ENCODE measurements at places on chromosomes 12 and 14.
A peak's percentile ranks its signal among the peaks of the same experiment; 100 is the strongest.

- no peak for DNase-seq
These were observed 26.6 kb downstream of the PXN start for GRCh38 chr12:120238839-120239445.

- no peak for DNase-seq
These were observed 31.5 kb downstream of the CFL2 start for GRCh38 chr14:34682787-34683321.

- DNase-seq = no peak
These were observed 51.2 kb downstream of the SVOP start for GRCh38 chr12:108969622-108970021.

- peak; percentile 12 for DNase-seq
These were observed at the start of gene PLEK2 for GRCh38 chr14:67411820-67412421. TSS of gene PLEK2 (minus strand) at chr14:67412165. CDS start at chr14:67412059, 106 bp downstream.

GRCh38 chr12:93603762-93604161 is 31.3 kb downstream of the SOCS2 start:
- DNase-seq = no peak

DNA sequence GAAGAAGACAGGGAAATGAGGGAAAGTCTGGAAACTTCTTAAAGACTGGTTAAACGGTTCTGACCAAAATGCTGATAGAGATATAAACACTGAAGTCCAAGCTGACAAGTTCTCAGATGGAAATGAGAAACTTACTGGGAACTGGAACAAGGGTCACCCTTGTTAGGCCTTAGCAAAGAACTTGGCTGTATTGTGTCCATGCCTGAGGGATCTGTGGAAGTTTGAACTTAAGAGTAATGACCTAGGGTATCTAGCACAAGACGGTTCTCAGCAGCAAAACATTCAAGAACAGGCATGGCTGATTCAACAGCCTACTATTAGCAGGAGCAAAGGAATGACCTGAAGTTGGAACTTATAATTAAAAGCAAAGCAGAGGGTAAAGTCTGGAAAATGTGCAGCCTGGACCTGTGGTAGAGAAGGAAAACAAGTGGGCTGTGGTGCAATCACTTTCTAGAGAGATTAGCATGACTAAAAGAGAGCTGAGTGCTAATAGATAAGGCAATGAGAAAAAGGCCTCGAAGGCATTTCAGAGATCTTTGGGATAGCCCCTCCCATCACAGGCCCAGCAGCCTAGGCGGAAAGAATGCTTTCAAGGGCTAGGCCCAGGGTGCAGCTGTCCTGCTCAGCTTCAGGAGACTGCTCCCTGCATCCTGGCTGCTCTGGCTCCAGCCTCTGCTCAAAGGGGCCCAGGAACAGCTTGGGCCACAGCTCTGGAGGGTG is 60.3 kb downstream of the ATP2B1 start:
- no peak for DNase-seq

GRCh38 chr12:126727218-126728075 is 1539.5 kb upstream of the TMEM132C start:
- DNase-seq = no peak

DNA sequence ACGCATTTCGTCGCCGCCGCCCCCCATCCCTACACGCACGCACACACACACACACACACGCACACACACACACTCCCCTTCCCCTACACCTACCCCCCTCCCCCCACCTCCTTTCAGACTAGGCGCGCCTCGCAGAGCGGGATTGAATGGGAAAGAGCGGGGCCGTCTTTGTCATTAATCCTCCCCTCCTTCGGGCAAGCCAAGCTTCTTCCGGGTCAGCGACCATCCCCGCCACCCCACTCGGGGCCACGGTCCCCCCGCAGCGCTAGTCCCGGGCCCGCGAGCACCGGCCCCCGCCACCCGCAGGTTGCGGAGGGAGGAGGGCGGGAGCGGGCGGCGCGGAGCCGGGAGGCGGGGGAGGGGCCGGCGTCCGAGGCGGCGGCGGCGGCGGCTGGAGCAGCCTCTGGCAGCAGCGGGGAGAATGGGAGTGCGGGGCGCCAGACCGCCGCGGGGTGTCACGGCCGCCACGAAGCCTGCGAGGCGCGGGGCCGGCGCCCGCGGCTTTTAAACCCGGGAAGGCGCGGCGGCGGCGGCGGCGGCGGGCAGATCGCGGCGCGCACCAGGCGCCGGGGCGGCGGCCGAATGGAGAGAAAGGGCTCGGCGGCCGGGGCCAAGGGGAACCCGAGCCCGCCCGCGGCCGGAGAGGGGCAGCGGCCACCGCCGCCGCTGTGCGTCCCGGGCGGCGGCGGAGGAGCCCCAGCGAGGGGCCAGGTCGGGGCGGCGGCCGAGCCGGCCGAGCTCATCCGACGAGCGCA is at the start of gene TTC9:
TSS of gene TTC9 (plus strand) at position 369 of the 755 bp plus-strand sequence. CDS start at position 583, 214 bp downstream.
- no peak for DNase-seq

DNA sequence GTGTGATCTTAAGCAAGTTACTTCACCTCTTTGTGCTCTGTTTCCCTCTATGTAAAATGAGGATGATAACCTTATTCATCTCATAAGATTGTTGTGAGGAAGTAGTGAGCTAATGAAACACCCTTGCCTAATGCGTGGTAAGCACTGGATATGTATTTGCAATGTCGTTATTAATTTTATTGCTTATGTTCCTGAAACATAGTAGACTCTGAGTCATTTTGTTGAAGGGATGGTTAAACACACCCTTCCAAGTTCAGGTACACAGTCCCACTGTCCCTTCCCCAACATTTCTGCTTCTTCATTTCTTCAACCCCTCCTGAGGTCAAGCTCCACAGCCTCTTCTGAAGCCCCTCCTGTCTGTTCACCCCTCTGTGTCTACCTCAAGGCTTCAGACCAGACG is 40.2 kb upstream of the FAM222A start:
- no peak for DNase-seq

DNA sequence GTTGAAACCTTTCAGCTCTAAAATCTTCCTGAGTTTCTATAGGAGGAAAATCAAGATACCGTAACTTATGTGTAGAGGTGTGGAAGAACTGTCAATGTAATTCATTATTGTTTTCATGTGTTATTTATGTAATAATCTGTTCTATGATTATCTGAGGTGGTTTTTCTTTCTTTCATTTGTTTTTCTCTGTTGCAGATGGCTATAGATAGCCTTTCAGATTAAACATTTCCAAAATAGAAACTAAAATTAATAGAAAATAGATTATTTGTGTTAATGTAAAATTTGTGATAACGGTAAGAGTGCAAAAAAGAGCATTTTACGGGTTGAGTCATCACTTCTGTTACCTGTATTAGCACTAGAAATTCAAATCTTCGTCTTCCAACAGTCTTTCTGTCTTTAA is 128.8 kb downstream of the SYNE2 start:
- no peak for DNase-seq

DNA sequence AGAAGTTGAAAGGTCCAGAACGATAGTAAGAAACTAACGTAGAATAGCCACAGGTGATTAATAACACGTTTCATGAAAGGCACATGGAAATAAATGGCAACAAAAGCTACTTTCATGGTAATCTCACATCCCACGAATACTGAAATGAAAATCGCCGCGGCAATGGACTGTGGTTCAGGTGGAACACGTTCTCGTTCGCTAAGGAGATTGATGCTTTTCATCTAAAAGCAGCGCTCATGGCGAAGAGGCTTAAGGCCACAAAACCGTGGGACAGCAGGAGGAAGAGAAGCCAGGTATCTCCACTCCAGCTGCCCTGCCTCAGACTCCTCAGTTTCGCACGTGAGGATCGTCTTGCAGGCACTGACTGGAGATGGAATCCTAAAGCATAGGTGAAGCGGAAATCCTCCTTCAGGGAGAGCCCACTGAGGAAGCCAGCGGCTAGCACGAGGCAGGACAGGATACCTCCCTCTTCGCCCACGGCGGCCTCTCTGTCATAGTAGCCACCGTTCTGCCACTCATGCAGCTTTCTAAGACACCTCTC is 696 bp upstream of the GPHN start:
- DNase-seq = no peak
